ENCODE measurements at places on chromosomes 13 and 19.
A peak's percentile ranks its signal among the peaks of the same experiment; 100 is the strongest.

DNA sequence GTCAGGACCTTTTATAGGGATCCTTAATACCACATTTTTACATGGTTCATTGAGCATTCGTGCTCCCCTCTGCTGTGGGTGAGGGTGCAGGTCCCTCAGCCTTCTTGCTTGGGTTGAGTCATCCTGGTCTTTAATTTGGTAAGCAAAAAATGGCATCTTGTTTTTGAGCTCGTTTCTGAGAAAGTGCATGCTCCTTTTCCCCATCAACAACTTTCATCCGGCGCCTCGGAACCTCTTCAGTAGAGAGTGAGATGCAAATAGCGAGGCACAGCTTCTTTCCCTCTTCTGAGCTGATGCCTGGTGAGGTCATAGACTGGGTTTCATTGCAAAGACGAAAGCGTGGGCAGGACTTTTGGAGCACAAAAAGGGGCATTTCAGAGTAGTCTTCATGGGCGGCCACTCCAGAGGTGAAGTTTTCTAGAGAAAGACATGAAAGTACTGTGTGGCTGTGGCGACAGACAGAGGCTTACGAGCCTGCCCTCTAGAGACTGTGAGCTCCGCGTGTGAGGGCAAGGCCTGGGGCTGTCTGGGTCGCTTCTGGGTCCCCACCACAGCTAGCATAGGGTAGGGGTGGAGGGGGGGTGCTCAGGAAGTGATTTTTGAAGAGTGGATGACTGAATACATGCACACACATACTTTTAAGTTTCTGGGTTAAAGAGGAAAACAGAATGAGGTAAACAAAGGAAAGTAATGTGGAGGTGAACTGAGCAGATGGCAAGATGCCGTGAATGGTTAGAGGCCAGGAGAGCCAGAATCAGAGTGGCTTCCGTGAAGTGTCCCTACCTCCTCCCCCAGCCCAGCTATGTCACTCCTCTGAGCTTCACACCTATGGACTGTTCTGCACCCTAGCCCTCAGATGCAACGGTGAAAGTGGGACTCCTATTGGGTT lies 44.3 kb downstream of the BBC3 start:
- H3K27me3 ChIP-seq: no peaks in the 10 kb centered on the region
- H3K4me1 ChIP-seq: peaks cover 57% of the 10 kb centered on the region
- peak; percentile 91 for DNase-seq

DNA sequence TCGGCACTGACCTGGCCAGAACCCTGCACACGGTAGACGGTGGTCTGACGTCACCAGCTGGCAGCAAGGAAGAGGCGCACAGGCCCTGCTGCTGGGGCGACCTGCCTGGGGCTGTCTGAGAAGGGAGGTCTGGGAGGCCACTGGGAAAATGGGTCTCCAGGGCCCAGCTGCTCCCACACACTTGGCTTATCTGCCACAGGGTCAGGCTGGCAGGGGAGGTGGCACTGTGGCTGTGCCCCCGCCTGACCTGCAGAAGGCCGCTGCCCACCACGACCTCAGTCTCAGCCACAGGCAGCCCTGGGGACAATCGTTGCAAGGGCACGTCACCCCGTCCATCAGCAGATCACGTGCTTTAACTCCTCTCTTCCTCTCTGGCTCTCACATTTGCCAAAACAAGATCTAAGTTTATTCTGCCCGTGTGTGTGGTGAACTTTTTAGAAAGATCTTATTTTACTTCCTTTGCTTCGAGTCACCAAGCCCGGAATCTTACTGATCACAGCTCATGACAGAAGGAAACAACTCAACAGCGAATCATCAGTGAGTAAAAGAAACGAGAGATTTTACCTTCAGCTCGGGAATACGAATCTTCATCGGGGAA lies 45.2 kb upstream of the RANBP3 start:
- no peak for DNase-seq
- H3K36me3 ChIP-seq: no peaks in the 10 kb centered on the region
- H3K27me3 ChIP-seq: no peaks in the 10 kb centered on the region

DNA sequence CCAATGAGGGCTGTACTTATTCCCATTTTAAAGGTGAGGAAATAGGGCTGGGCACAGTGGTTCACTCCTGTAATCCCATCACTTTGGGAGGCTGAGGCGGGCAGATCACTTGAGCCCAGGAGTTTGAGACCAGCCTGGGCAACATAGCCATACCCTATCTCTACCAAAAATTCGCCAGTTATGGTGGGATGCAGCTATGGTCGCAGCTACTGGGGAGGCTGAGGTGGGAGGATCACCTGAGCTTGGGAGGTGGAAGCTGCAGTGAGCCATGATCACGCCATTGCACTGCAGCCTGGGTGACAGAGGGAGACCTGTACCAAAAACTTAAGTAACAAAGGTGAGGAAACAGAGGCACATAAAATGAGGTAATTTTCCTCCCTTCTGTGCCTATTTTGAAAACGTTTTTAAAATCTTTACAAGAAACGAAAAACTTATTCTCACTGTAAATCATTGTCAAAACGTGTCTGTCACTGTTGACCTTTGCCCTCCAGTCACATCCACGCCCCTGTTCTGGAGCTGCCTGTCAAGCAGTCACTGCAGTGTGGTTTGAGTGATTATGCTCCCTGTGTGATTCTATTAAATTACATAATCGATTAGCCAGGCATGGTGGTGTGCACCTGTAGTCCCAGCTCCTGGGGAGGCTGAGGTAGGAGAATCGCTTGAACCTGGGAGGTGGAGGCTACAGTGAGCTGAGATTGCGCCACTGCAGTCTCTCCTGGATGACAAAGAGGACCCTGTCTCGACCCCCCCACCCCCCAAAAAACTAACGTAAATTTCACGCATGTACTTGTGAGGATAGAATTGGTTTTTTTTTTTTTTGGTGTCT lies 12.5 kb downstream of the NOP53 start:
- H3K27ac ChIP-seq: no peak overlapping the region
- H3K27me3 ChIP-seq: no peaks in the 10 kb centered on the region
- no peaks in the 10 kb centered on the region for H3K4me1 ChIP-seq
- no peak overlapping the region for H3K4me3 ChIP-seq

DNA sequence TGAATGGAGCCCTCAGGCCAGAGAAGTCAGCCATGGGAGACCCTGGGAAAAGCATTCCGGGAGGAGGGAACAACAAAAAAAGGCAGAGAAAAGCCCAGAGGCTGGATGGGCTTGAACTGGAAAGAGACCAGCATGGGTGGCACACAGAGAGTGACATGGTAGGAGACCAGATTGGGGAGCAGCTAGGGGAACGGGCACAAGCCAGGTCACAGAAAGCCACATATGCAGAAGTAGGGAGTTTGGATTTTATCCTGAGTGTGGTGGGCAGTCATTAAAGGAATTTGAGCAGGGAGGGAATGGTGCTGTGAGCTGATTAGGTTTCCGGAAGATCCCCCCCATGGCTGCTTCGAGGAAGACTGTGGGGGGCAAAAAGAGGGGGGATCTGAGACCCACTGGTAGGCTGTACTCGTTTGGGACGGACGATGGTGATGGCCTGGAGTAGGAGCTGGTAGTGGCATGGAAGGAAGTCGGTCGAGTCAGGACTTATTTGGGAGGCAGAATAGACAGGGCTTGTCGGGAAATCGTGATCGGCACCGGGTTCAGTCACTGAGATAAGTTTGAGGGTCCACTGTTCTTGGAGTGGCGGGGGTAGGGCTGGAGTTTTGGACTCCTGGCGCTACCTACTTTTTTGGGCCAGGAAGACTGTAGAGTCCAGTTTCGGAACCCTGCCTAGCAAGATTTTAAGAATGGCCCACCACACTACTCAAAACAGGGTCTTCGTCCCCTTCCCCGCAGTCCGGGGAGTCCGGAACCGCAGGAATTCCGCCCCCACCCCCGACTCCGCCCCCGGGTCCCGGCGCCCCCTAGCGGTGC lies 949 bp downstream of the SERTAD1 start:
- H3K27ac ChIP-seq: peak overlapping the region; percentile 96
- H3K27me3 ChIP-seq: no peaks in the 10 kb centered on the region
- H3K36me3 ChIP-seq: peaks cover 6% of the 10 kb centered on the region
- DNase-seq: no peak

- H3K4me3 ChIP-seq: peak within 1 kb of the TSS; percentile 91
- peaks cover 13% of the 10 kb centered on the region for H3K4me1 ChIP-seq
- H3K27me3 ChIP-seq: no peaks in the 10 kb centered on the region
- H3K27ac ChIP-seq: peak within 1 kb of the TSS; percentile 82
Measured at GRCh38 chr19:52028027-52028779, at the start of gene ZNF614. Gene ZNF614 (minus strand): TSS chr19:52028379. CDS start chr19:52025745, 2,634 bp downstream.

DNA sequence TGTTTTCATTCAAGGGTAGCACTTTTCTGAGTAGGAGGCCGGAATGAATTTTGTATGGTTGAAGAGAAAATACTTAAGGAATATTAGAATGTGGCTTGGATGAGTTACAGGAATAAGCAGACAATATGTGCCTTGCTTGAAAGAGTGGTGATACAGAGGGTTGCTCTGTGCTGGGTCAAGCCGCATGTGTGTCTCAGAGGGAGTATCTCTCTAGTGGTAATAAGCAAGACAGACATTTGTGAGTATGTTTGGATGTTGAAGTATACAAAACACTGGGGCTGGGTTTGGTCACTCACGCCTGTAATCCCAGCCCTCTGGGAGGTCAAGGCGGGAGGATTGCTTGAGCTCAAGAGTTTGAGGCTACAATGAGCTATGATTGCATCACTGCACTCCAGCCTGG lies 103.9 kb downstream of the LMO7 start:
- no peak for DNase-seq
- no peak overlapping the region for H3K4me3 ChIP-seq
- no peak overlapping the region for H3K27ac ChIP-seq
- H3K4me1 ChIP-seq: no peaks in the 10 kb centered on the region

DNA sequence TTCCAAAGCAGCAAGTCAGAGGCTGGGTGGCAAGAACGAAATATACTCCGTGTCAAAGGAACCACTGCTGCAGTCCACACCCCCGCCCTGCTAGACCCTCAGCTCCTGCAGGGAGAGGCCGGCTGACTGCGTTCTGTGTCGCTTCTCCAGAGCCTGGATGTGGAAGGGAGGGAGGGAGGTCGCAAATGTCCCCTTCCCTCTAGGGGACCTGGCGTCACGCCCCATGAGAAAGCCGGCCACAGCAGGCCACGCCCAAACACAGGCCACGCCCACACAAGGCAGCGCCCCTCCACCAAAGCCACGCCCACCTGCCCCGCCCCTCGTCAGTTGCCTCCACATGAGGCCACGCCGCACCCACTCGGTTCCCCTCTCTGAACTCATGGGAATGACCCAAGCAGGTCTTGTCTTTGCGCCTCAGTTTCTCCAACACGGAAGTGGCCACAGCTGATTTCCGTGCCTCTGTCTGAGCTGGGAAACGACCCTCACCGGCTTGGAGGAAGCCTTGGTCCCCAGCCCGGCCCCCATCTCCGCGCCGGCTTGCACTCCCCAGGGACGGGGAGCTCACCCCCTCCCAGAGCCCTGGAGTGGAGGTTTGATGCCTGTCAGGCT lies 38.4 kb upstream of the TCF3 start:
- H3K4me1 ChIP-seq: no peaks in the 10 kb centered on the region
- H3K36me3 ChIP-seq: no peaks in the 10 kb centered on the region
- no peaks in the 10 kb centered on the region for H3K27me3 ChIP-seq
- H3K4me3 ChIP-seq: no peak overlapping the region
- peak; percentile 39 for DNase-seq

- no peak for DNase-seq
- H3K27me3 ChIP-seq: no peaks in the 10 kb centered on the region
- H3K4me3 ChIP-seq: no peak overlapping the region
- H3K27ac ChIP-seq: no peak overlapping the region
- H3K4me1 ChIP-seq: no peaks in the 10 kb centered on the region
- no peaks in the 10 kb centered on the region for H3K36me3 ChIP-seq
Measured at GRCh38 chr13:91017669-91018053, 329.8 kb upstream of the MIR17HG start.

- H3K4me3 ChIP-seq: no peak overlapping the region
- no peak overlapping the region for H3K27ac ChIP-seq
- no peaks in the 10 kb centered on the region for H3K27me3 ChIP-seq
- peaks cover 53% of the 10 kb centered on the region for H3K4me1 ChIP-seq
Measured at GRCh38 chr13:51816604-51817249, 12.8 kb upstream of the DHRS12 start.

DNA sequence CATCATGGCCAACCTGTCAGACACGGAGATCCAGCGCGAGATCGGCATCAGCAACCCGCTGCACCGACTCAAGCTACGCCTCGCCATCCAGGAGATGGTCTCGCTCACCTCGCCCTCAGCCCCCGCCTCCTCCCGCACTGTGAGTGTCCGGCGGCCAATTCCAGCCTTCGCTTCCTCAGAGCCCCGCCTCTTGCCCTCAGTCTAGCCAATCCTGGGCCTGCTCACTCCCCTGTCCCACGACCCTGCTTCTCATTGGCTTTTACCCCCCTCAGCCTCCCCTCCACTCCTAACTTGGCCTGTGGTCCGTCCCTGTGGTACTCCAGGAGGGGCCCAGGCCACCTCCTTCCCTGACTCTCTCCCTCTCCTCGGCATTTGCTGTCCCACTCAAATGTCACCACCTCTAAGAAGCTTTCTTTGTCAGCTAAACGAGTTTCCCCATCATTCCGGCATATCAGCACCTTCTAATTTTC lies 12.3 kb downstream of the HRC start:
- peaks cover 7% of the 10 kb centered on the region for H3K27me3 ChIP-seq
- no peak overlapping the region for H3K27ac ChIP-seq
- no peaks in the 10 kb centered on the region for H3K36me3 ChIP-seq
- H3K4me1 ChIP-seq: peaks cover 16% of the 10 kb centered on the region
- H3K4me3 ChIP-seq: no peak overlapping the region
- no peak for DNase-seq

DNA sequence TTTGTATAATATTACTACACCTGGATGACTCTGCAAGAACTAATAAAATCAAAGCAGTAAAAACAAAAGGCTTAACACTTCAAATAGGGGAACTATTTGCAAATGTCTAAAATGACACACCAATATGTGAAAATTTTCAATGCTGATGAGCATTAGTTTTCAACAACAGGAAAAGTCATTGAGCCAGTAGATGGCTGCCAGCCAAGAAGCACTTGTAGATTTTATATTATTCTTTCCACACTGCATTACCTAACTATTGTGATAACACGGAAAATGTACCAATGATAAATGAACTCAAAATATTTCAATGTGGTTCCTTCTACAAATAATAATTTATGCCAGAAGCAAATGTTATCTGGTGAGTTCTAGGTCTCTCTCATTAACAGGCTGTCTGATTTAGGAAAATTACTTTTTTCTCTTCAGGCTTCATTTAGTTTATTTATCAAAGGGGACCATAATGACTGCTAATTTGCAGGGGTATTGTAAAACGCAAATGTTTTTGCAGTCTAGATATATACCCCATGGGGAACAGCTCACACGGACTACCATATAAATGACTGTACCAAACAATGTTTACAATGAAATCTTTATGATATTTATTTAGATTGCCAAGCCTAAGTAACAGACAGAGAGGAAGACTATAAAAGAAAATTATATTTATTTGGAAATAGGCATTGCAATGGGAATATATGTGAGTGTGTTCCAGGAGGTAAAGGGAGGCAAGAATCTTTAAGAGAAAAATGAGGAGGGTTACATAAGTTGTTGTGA lies 407.8 kb downstream of the LIG4 start:
- H3K4me3 ChIP-seq: no peak overlapping the region
- no peak for DNase-seq
- no peaks in the 10 kb centered on the region for H3K27me3 ChIP-seq
- no peak overlapping the region for H3K27ac ChIP-seq

Data from CD4-positive, CD25-positive, alpha-beta regulatory T cell (primary cell).